ENCODE measurements at places on chromosomes 3 and 15. TPM values are rescaled to one million over a fixed set of nuclear protein-coding genes. Genes with fewer than 3 reads are reported as not detected.

The SENP7 gene
- total RNA-seq, result 11.0 TPM

The PLSCR5 gene
- total RNA-seq, result not detected

The PRICKLE2 gene
- total RNA-seq, result 12.5 TPM

The TMEM207 gene
- total RNA-seq, result not detected

The SPATA12 gene
- 0.10 TPM for total RNA-seq

The ACKR2 gene
- 0.35 TPM for total RNA-seq

The CASR gene
- 0.56 TPM for total RNA-seq

- peak overlapping the region; percentile 97 for H3K27ac ChIP-seq
- no peak for DNase-seq
- H3K27me3 ChIP-seq, result no peaks in the 10 kb centered on the region
- peaks cover 46% of the 10 kb centered on the region for H3K4me1 ChIP-seq
- H3K36me3 ChIP-seq, result peaks cover 31% of the 10 kb centered on the region
- peak overlapping the region; percentile 99 for H3K4me3 ChIP-seq
Observed at GRCh38 chr15:74542166-74543042, 1.4 kb downstream of the ARID3B start.

- no peaks in the 10 kb centered on the region for H3K4me1 ChIP-seq
- H3K4me3 ChIP-seq, result no peak overlapping the region
- H3K36me3 ChIP-seq, result no peaks in the 10 kb centered on the region
- DNase-seq, result no peak
Observed at GRCh38 chr15:72912121-72912520, 128.6 kb upstream of the ADPGK start.

- H3K36me3 ChIP-seq, result no peaks in the 10 kb centered on the region
- peaks cover 14% of the 10 kb centered on the region for H3K27me3 ChIP-seq
- peaks cover 4% of the 10 kb centered on the region for H3K4me1 ChIP-seq
Observed at GRCh38 chr3:46848271-46849044, 14.8 kb downstream of the MYL3 start.

DNA sequence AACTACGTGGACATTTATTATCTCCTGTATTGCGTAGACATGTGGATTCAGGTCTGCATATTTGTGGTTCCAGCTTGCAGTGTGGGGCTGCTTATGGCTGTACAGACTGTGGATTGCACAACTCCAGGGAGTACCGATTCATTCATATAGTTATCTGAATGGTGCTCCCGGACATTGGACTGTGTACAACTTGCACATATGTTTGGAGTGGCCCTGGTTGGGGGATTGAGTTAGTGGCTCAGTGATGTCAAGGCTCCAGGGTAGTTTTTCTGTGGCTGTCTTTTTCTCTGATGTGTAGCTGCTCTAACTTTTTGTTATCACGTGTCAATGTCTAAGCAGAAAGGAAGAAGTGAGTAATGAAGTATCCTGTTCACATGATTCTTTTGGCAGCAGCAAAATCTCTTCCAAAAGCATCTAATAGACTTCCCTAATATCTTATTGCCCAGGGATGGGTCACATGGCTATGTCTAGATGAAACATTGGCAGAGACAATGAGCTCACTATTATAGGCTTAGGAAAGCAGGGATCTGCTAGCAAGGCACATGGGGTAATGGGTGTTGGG, 15.8 kb downstream of the ST3GAL6 start:
- no peaks in the 10 kb centered on the region for H3K4me1 ChIP-seq
- no peaks in the 10 kb centered on the region for H3K27me3 ChIP-seq
- DNase-seq, result no peak
- H3K36me3 ChIP-seq, result no peaks in the 10 kb centered on the region
- H3K4me3 ChIP-seq, result no peak overlapping the region

GRCh38 chr15:66138892-66139590, 114.5 kb downstream of the MEGF11 start:
- H3K27ac ChIP-seq, result no peak overlapping the region
- H3K36me3 ChIP-seq, result no peaks in the 10 kb centered on the region
- H3K4me3 ChIP-seq, result no peak overlapping the region
- no peak for DNase-seq

- peak within 1 kb of the TSS; percentile 83 for H3K4me3 ChIP-seq
- no peaks in the 10 kb centered on the region for H3K36me3 ChIP-seq
- no peaks in the 10 kb centered on the region for H3K27me3 ChIP-seq
Observed at GRCh38 chr3:49869525-49870126, at the start of gene CAMKV. CAMKV (minus strand) TSS chr3:49869906; CDS start chr3:49862388, 7,518 bp downstream.

DNA sequence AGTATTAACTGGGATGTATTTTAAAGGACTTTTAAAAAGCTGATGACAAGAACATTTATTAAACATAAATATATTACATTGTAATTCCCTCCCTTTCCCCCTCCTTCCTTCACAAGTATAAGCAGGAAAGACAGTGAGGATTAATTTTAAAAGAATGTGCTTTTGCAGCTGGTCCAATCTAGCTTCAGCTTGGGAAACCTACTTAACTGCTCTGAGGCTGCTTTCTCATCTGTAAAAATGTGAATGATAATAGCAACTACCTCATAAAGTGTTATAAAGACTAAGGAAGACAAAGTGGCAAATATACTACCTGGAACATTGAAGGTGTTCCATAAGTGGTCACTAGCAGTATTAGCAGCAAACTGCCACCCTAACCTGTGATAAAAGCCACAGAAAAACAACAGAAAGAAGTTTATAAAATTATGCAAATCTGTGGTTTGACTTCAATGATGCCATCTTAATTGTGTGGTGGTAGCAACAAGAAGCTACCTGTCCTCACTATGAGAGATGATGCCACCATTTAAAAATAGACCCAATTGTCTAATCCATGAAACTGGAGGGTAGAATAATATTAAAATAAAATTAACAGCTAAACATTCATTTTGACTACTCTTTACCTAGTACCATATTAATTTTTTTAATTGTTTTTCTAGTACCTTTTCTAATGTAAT, 20.0 kb downstream of the DHX36 start:
- no peak overlapping the region for H3K4me3 ChIP-seq
- no peaks in the 10 kb centered on the region for H3K4me1 ChIP-seq
- DNase-seq, result no peak
- no peaks in the 10 kb centered on the region for H3K27me3 ChIP-seq
- no peak overlapping the region for H3K27ac ChIP-seq

DNA sequence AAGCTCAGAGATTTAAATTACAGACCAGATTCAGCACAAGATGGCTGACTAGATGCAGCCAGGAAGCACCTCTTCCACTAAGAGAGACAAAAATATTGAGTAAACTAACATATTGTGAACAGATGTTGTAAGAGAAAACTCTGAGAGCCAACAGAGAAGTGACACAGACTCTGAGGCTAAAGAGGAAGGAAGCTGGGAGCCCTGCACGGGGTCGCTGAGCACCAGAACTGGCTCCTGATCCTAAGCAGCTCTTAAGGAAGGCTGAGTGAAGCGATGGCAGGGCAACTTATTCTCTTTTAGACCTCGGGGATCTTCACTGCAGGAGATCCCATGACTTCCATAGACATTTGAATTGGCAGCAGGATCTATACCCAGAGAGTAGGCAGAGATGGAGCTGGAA, 578.0 kb upstream of the GRM7 start:
- H3K27me3 ChIP-seq, result no peaks in the 10 kb centered on the region
- no peak overlapping the region for H3K27ac ChIP-seq
- H3K4me3 ChIP-seq, result no peak overlapping the region
- no peak for DNase-seq
- H3K36me3 ChIP-seq, result peaks cover 6% of the 10 kb centered on the region
- no peaks in the 10 kb centered on the region for H3K4me1 ChIP-seq

DNA sequence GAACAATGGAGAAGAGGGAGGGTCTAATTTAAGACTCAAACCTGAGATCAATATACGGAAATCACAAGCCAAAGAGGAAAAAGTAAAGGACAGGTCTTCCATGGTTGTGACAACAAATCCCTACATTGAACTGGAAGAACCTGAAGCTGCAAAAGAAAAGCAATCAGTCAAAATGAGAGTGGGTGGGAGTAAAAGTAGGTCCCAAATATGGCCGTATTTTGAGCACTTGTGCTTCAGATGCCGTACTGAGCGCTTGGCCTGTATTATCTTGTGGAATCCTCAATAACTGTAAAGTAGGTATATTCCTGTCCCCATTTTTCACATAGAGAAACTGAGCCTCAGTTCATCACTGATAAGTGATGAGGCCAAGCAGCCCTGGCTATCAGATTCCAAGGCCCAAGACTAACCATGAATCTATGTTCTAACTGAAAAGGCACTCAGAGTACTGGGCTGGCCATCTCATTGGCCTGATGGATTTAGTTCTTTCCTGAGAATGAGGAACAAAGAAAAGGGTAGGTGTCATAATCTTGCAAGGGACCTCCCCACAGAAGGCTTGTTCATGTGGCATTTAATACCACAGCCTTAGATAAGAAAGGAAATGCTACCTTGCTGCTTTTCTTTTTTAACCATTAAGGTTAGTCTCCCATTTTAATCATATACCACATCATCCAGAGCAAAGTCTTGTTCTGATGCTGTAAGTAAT, 52.5 kb downstream of the LRRN1 start:
- peaks cover 54% of the 10 kb centered on the region for H3K4me1 ChIP-seq
- DNase-seq, result no peak
- H3K4me3 ChIP-seq, result no peak overlapping the region
- H3K27ac ChIP-seq, result no peak overlapping the region
- no peaks in the 10 kb centered on the region for H3K27me3 ChIP-seq

DNA sequence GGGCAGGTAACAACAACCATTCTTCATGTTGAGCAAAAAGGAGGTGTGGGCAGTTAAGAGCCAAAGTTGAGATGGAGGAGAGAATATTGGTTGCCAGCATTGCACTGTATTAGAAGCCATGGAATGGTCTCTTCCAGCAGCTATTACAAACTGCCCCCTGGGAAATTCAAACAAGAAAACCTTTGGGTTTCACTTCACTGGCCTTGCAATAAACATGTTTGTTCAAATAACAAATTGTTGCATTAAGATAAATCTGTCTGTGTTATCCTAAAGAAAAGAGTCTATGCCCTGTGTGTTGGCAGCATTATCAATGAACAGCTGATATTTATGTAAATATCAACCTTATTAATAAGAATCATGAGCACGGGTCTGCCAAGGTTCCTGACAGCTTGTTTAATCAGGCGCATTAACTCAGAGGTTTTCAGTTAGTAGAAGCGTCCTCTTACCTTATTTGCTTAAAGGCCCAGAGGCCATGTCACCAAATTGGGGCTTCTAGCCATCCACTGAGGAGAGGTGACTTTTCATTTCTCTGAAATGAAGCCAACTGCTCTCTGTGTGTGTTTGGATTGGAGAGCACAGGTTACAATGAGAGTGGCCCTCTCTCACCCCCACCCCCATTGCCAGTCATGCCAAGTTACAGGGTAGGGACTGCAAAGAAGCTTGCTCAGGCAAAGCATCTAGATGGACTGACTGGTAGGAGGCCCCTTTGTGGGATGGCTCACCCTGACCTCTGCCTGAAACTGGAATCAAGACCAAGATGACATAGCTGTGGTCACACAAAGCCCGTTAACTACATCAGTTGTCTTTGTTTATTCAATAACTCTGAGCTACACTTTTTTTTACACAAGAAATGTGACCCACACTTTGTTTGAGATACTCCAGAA, 10.5 kb downstream of the FILIP1L start:
- H3K27me3 ChIP-seq, result no peaks in the 10 kb centered on the region
- H3K27ac ChIP-seq, result no peak overlapping the region
- DNase-seq, result no peak
- no peaks in the 10 kb centered on the region for H3K36me3 ChIP-seq
- H3K4me1 ChIP-seq, result 0 out of 2 replicates have a peak, but pooled peaks cover 7% of the 10 kb centered on the region

DNA sequence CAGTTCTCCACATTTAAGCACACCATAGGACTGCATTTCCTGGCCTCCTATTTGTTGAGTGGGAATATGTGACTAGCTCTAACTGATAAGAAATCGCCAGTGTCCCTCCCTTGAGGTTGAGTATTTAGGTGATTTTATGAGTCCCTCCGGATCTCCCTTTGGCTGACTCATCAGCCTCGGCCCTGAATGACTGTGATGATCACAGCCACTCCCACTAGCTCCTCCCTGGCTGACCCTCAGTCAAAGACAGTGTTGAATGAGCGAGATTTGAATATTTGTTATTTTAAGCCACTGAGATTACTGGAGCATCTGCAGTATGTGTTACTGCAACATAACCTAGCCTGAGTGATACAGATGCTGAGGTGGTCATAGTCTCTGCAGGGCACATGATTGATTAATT, 515.3 kb downstream of the EPHB1 start:
- H3K4me1 ChIP-seq, result no peaks in the 10 kb centered on the region
- no peak overlapping the region for H3K4me3 ChIP-seq
- no peak overlapping the region for H3K27ac ChIP-seq
- peak; percentile 6 for DNase-seq
- H3K27me3 ChIP-seq, result no peaks in the 10 kb centered on the region
- H3K36me3 ChIP-seq, result no peaks in the 10 kb centered on the region

DNA sequence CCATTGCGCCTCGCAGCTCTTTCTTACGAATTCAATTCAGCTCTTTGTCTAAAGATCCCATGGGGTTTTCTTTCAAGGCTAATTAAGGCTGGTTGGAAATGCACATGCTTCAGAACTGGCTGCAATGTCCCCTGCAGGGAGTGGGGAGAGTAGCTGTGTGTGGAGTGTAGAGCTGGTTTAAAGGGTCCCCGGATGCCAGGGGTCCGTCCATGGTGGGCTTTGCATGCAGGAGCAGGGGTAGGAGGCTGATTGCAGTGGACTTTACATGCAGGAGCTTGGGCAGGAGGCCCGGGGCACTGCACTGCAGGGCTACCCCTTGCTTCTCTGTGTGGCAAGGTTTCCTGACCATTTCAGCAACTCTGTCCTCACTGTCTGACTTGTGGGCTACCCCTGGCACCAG, 261.6 kb upstream of the LYSMD4 start:
- no peaks in the 10 kb centered on the region for H3K27me3 ChIP-seq
- H3K4me3 ChIP-seq, result no peak overlapping the region
- no peaks in the 10 kb centered on the region for H3K36me3 ChIP-seq

- no peaks in the 10 kb centered on the region for H3K36me3 ChIP-seq
- no peaks in the 10 kb centered on the region for H3K4me1 ChIP-seq
- H3K27ac ChIP-seq, result no peak overlapping the region
- peak; percentile 69 for DNase-seq
Observed at GRCh38 chr3:155995525-155996370, 124.6 kb upstream of the KCNAB1 start.

DNA sequence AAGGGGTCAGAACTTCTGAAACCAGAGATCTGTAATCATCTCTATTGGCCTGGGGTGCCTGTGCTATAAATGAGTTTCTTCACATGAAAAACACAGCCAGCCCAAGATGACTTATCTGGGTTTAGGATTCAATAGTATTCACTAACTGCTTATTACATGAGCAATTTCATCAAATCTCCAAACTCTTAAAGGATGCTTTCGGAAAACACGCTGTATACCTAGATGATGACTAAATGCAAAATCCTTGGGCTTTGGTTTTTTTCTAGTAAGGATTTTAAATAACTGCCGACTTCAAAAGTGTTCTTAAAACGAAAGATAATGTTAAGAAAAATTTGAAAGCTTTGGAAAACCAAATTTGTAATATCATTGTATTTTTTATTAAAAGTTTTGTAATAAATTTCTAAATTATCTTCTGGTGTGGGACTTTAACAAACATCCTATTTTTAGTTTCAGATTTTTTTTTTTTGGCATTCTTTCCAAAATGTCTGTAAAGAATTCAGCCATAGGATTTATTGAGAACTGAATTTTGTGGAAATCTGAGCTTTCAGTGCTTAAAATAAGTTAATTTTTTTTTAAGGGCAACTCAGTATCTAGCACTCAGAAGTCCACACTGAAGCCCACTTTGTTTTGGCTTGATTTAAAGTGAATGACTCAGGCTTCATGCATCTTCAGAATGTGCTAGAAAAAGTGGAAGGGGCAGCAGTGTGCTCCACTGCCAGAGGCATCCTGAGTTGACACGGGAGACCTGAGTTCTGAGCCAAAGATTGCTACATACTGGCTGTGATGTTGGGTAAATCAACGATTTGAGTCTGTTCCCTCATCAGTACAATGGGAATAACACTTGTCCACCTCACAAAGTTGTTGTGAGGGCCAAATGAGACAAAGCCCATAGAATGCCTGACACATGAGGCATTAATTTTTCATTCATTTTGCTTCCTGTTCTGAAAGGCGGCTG, 18.7 kb downstream of the TMEM43 start:
- H3K27ac ChIP-seq, result peak overlapping the region; percentile 29
- no peaks in the 10 kb centered on the region for H3K36me3 ChIP-seq
- DNase-seq, result peak; percentile 21
- no peak overlapping the region for H3K4me3 ChIP-seq
